Mesothelial cell of epicardium (in vitro differentiated cells): ENCODE measurements at places on chromosomes 2 and 18.

DNA sequence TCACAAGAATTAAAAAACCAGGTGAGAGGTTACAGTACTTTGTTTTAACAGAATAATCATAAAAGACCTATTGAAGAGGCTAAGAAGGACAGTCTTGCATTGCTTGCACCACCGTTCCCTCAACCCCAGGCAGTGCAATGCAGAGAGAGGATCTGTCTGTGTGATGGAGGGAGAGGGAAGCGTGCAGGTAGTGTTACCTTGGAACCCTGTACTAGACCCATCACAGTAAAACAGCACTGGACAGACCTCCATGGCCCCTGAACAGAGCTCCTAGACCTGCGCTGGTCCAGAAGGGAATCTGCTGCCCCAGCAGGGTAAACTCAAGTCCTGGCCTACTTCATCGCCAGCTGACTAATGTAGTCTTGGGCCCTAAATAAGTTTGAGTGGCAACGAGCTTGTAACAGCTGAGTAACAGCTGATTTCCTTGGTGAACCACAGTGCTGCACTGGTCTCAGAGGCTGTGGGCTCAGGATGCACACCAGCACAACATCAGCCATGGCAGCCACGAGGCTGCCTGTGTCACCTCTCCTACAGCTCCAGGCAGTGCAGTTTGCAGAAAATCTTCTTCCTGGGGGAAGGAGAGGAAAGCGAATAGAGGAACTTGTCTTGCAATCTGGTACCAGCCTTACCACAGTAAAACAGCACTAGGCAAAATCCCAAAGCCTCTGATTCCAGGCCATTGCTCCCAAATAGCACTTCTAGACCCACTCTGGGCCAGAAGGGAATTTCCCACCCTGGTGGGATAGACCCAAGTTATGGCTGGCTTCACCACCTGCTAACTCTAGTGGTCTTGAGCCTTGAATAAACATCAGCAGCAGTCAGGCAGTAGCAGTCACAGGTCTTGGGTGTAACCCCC lies 417.2 kb downstream of the CDH7 start:
- DNase-seq = no peak

DNA sequence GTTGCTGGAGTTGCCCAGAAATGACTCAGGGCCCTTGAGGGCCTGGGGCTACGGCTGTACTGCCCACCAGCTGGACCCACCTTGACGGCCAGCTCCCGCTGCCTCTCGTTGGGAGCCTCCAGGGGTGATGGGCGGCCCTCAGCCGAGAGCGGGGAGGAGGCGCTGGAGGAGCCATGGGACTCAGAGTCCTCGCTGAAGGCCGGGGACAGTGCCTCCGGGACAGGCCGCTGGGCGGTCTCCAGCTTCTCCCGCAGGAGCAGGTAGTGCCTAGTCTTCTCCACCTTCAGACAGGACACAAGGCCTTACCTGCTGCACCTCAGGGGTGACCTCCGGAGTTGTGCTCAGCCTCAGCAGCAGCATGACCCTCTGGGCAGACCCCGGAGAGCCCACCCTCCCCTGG lies 30.7 kb downstream of the AQP12A start:
- no peak for DNase-seq

- no peak for DNase-seq
Observed at GRCh38 chr18:66264130-66264529, 339.8 kb downstream of the CDH19 start.

GRCh38 chr2:192184349-192184748 lies 10.4 kb downstream of the TMEFF2 start:
- no peak for DNase-seq

DNA sequence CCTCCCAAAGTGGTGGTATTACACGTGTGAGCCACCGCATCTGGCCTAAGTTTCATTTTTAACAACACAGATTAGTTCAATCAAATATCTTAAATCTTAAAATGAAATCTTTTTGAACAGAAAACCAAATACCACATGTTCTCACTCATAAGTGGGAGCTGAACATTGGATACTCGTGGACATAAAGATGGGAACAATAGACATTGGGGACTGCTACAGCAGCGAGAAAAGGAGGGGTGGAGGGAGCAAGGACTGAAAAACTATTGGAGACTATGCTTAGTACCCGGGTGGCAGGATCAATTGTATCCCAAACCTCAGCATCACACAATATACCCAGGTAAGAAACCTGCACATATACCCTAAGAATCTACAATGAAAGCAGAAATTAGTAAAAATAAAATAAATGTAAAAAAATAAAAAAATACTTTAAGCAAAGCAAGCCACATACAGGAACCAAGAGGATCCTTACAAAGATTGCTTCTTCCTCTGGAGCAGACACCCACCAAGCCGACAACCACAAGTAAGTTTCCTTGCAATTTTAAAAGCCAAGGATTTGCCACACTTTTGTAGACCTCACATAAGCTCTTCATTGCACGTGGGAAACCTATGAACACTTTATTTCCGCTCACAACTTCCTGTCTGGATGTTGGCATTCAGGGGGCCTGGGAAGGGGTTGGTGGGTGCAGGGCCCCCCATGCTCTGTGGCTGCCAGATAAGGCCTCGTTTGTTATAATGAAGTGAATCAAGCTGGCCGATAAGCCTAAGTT lies 147.9 kb downstream of the MYCN start:
- no peak for DNase-seq

- DNase-seq = no peak
Observed at GRCh38 chr2:12959935-12960334, 243.2 kb downstream of the TRIB2 start.

DNA sequence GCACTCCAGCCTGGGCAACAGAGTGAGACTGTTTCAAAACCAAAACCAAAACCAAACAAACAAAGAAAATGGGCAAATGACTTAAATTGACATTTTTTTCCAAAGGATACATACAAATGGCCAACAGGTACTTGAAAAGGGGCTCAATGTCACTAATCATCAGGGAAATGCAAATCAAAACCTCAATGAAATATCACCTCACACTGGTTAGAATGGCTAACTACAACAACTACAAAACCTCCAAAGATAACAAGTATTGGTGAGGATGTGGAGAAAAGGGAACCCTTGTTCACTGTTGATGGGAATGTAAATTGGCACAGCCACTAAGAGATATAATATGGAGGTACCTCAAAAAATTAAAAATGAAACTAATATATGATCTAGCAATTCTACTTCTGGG lies 213.2 kb upstream of the HS6ST1 start:
- DNase-seq = no peak

- DNase-seq = no peak
Observed at GRCh38 chr18:44803019-44803650, 122.4 kb downstream of the SETBP1 start.

DNA sequence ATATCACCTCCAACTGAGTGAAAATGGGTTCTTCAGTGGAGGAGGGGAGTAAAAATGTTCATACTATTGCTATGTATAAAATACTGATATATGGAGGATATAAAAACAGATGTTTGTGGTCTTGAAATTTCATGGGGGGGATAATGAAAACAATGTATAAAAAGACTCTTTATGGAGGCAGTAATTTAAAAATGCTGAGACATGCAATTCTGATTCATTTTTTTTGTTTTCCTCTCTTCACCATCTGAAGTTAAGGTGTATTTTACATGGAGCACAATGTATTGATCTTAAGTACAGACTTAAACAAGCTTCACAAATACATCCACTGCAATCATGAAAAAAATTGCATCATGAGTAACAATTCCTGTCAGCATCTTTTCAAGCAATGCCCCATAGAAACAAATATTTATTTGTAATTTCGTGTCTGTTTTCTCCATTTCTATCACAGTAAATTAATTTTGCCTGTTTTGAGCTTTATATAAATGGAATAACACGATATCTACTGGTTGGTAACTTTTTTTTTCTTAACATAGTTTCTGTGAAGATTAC lies 393.2 kb upstream of the ZNF804A start:
- DNase-seq = no peak

GRCh38 chr2:97727296-97727695 lies 13.9 kb downstream of the ZAP70 start:
- DNase-seq = no peak

- DNase-seq = no peak
Observed at GRCh38 chr2:30216157-30216556, 15.2 kb upstream of the LBH start.

- no peak for DNase-seq
Observed at GRCh38 chr18:60404486-60405085, 32.0 kb upstream of the MC4R start.

DNA sequence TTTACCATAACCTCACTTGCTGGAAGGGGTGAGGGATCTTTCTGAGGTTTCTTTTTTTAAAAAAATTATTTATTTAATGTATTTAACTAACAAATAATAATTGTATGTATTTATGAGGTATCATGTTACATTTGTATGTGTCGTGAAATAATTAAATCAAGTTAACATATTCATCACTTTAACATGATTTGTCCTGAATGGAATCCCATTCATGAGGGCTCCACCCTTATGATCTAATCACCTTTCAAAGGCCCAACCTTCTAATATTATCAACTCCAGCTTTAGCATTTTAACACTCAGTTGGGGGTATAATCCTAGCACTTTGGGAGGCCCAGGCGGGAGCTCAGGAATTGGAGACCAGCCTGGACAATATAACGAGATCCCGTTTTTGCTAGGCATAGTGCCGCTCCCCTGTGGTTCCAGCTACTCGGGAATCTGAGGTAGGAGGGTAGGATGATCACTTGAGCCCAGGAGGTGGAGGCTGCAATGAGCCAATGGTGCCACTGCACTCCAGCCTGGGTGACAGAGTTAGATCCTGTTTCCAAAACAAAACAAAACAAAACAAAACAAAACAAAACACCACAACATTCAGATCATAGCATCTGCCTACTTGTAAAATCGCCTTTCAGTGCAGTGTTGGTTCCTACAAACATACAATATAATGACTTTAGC lies 1.1 kb upstream of the TAF4B start:
- DNase-seq = no peak

DNA sequence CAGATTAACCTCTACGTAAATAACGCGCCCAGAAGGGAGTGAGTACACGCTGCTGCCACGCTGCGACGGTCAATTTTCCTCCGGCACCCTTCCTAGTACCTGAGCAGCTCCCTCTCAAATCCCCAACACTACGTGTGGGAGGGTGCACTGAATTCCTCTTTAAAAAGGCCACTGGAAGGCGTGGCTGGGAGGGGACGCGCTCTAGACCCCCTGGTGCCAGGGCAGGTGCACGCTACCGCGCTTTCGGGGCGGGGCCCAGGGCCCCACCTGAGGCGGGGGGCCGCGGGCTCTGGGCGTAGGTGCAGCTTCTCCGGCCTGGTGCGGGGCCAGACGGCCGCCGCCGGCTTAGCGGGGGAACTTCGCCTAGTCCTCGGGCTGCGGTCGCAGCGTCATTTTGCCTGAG lies 668 bp upstream of the ANKRD12 start:
- DNase-seq = peak; percentile 32

- DNase-seq = no peak
Observed at GRCh38 chr2:212538305-212539071, at the start of gene ERBB4. TSS of gene ERBB4 (minus strand) at chr2:212538802. CDS start at chr2:212538530, 272 bp downstream.

- no peak for DNase-seq
Observed at GRCh38 chr2:240888130-240888889, 7.6 kb downstream of the MAB21L4 start.

GRCh38 chr2:237242091-237242536 lies 156.4 kb downstream of the COPS8 start:
- DNase-seq = no peak

- no peak for DNase-seq
Observed at GRCh38 chr18:76441668-76442412, 53.2 kb downstream of the ZNF516 start.

GRCh38 chr2:46229134-46230063 lies 67.8 kb upstream of the EPAS1 start:
- DNase-seq = no peak

GRCh38 chr2:201254081-201254730 lies 6.1 kb upstream of the CASP8 start:
- DNase-seq = no peak

GRCh38 chr18:13661779-13662256 lies 64.5 kb downstream of the FAM210A start:
- no peak for DNase-seq

DNA sequence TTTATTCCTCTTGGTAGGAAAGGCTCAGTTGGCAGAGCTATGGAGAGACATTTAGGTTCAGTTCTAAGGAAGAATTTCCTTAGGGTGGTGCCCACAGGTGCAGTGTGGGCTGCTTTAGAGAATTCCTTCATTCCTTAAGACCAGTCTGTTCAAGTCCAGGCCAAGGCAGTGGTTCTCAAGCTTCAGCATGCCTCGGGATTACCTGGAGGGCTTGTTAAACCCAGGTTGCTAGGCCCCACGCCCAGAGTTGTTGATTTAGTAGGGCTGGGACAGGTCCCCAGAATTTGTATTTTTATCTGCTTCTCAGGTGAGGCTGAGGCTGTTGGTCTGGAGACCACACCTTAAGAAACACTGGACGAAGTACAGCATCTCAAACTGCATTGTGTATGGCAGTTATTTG lies 68.9 kb downstream of the CERS6 start:
- DNase-seq = no peak

- DNase-seq = no peak
Observed at GRCh38 chr2:216216951-216217903, 108.1 kb downstream of the XRCC5 start.

- no peak for DNase-seq
Observed at GRCh38 chr18:56121669-56122068, 516.7 kb downstream of the TXNL1 start.

- DNase-seq = no peak
Observed at GRCh38 chr2:218999881-219000568, 6.8 kb upstream of the CRYBA2 start.

- no peak for DNase-seq
Observed at GRCh38 chr18:33184175-33184574, 256.3 kb downstream of the CCDC178 start.

DNA sequence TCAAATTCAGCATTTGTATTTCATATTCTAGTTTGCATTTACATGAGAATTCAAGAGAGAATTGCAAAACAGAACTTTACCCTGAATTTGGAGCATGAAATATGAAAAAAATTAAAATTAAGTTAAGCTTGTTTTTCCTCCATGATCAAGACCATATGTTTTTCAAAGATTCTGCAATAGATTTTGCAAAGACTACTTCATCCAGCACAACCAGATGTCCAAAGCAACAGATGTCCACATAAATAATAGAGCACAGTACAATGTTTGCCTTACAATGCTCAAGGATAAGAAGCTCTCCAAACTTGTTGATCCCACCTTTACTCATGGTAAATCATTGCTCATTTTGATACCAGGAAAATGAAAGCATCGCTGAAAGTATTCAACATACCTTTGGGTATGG lies 25.6 kb downstream of the FAP start:
- DNase-seq = no peak

DNA sequence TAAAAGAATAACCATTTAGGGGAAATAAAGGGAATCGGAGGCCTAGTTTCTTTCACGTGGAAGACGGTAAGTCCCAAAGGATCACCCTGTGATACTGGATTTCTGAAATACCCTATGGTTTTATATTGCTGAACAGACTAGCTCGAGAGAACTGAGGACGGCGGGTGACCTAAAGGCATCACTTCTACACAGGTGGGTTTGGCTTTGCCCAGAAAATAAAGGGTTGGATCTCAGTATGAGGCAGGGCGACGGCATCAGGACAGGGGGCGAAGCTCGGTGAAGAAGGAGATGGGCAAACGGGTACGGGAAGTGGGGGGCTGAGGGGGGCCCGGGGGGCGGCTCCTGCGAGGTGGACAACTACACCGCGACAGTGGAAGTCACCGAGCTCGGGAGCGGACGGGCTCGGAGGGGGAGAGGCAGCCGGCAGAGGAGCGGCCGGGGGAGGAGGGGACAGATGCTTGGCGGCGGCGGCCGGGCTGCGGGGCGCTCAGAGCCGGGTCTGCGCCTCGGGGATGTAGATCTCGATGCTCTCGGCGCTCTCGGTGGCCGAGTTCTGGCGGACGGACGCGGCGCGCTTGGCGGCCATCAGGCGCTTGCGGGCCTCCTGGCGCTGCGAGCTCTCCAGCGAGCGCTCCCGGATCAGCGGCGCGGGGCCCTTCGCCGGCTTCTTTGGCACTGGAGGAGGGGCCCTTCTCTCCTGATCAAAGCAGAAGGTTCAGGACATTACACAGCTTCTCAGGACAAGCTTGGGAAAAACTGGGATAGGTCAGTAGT lies 48.9 kb downstream of the TGIF1 start:
- DNase-seq = peak; percentile 73
